SK-N-MC (cell line): ENCODE measurements at places on chromosomes 11 and 22.

- DNase-seq: no peak
These were observed 9.0 kb downstream of the PATZ1 start for GRCh38 chr22:31337178-31337577.

DNA sequence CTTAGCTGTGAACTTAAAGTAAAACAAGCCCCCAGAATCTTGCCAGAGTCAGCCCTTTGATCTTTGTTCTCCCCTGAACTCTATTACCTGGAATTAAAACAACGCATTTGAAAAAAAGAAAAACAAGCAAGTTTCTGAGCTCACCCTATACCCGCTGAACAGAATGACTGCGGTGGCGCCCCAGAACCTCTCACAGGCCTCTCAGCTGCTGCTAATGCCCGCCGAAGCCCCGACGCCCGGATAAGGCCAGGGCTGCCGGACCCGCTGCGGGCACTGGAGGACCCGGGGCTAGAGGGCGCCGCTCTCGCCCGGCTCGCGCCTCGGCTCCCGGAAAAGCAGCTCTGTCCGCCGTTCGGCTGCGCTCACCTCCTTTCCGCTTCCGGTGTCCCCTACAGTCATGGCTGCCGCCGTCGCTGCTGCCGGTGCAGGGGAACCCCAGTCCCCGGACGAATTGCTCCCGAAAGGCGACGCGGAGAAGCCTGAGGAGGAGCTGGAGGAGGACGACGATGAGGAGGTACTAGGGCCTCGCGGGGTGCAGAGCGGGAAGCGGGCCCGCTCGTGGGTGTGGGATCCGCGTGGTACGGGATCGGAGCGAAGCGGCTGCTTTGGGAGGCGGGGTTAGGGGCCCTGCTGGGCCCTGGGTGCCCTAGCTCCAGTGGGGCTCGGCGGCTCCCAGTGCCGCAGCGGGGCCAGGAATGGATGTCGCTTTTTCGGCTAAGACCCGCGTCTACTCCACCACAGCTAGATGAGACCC is at the start of gene TOMM22:
TOMM22 (plus strand) TSS at position 376 of the 754 bp plus-strand sequence; CDS start at position 398, 22 bp downstream.
- DNase-seq: no peak

DNA sequence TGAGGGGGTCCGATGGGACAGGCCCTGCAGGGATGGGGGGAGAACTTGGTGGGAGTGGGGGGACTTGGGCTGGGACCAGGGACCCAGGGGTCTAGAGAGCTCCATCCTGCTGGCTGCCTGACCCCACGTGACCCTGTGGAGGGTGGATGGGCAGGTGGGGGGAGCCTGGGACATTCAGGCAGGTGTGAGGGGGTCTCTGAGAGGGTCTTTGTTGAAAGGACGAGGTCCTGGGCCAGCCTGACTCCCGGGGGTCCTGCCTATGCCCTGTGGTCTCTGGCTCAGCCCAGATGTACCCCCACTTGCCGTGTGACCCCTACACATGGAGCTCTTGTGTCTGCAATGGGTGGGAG is 7.5 kb downstream of the LRRC56 start:
- no peak for DNase-seq

GRCh38 chr11:128172046-128172878 is 415.1 kb downstream of the ETS1 start:
- DNase-seq: peak; percentile 69

DNA sequence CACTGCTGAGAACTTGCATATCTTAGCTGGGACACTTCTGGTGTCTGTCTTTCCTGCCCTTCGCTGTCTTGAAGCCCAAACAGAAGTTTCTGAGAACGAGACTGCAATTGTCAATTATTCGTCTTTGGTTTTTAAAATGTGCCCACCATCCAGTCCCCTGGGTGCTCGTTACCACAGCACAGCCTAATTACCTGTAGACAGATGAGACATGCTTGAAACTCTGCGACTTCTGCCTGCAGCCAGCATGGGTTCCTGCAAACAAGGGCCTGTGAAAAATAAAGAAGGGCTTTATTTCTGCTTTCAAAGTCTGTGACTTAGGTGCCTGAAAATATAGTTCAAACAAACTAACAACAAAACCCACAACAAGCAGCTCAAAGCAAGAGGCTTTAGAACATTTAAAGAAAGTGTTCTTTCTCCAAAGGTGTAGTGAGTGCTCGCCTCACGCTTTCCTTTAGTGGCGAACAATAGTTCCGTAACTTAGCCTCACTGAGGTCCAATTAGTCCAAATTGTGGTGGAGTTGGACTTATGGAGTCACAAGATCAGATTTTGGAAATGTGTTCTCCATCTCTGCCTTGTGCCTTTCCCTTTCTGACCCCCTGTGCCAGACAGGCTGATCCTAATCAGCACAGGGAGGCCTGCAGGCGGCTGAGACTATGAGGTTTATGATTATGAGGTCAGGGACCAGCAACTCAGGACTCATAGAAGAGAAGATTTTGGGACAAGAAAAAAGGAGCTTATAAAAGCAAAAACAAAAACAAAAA is 20.4 kb upstream of the GRAMD1B start:
- no peak for DNase-seq

DNA sequence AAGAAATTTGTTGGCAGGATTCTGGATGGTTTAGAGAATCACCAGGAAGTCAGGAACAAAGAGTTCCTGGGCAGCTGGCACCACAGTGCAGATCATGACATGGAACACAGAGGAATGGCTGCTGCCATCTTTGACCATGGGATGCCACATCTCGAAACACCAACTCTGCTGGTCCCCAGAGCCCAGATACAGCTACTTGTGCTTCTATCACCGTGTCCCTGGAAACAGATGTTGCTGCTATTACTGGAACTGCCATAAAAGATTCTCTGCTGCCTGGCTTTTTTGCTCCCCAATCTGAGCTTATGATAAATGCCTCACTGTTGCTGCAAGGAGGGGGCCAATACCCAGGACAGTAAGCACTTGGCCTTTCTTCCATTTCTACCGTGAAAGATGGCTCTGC is 185.2 kb downstream of the CSNK2A3 start:
- no peak for DNase-seq

DNA sequence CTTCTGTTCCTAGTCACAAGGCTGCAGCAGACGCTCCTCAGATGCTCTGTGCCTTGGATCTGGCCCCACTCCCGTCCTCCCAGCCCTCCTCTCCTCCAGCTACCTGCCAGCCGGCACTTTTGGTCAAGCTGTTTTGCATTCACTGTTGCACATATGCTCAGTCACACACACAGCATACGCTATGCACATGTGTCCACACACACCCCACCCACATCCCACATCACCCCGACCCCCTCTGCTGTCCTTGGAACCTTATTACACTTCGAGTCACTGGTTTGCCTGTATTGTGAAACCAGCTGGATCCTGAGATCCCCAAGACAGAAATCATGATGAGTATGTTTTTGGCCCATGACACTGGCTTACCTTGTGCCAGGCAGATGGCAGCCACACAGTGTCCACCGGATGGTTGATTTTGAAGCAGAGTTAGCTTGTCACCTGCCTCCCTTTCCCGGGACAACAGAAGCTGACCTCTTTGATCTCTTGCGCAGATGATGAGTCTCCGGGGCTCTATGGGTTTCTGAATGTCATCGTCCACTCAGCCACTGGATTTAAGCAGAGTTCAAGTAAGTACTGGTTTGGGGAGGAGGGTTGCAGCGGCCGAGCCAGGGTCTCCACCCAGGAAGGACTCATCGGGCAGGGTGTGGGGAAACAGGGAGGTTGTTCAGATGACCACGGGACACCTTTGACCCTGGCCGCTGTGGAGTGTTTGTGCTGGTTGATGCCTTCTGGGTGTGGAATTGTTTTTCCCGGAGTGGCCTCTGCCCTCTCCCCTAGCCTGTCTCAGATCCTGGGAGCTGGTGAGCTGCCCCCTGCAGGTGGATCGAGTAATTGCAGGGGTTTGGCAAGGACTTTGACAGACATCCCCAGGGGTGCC is 109.8 kb downstream of the BCR start:
- DNase-seq: no peak

DNA sequence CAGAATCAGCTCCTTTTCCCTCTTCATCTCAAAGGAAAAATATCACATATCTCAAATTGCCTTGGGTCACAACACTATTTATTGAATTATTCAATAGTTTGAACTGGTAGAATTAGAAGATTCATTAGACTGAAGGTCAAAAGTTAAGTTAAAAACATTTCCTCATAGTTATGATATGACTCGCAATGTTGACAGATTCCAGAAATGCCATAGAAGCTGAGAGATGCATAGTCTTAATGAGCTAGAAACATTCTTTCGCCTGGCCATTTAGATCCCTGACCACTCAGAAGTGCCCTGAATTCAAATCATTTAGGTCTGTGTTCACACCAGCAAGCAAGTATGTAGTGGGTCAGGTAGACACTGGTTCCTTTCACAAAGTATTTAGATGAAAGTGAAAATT is 44.4 kb downstream of the FAT3 start:
- no peak for DNase-seq

GRCh38 chr11:69893631-69894030 is 74.4 kb upstream of the FGF3 start:
- no peak for DNase-seq

- DNase-seq: no peak
These were observed 12.2 kb downstream of the OR4D9 start for GRCh38 chr11:59523541-59523940.

DNA sequence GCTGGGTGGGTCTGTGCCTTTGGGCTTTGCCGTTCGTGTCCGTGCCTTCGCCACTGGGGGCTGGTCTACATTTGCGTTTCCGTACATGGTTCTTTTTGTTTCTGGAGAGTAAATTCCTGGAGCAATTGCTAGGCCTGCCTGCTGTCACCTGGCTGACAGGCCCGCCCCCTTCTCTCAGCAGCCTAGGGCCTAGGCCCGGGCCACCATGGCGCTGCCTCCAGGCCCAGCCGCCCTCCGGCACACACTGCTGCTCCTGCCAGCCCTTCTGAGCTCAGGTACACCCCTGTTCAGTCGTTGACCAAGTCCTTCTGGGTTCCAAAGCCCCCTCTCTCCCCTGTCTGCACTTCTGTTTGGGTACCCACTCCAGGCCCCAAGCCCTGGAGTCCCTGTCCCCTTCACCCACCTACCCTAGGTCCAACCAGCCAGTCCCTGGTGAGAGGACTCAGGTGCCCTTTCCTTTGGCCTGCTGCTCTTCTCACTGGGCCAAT is 649 bp downstream of the TMEM25 start:
- no peak for DNase-seq

DNA sequence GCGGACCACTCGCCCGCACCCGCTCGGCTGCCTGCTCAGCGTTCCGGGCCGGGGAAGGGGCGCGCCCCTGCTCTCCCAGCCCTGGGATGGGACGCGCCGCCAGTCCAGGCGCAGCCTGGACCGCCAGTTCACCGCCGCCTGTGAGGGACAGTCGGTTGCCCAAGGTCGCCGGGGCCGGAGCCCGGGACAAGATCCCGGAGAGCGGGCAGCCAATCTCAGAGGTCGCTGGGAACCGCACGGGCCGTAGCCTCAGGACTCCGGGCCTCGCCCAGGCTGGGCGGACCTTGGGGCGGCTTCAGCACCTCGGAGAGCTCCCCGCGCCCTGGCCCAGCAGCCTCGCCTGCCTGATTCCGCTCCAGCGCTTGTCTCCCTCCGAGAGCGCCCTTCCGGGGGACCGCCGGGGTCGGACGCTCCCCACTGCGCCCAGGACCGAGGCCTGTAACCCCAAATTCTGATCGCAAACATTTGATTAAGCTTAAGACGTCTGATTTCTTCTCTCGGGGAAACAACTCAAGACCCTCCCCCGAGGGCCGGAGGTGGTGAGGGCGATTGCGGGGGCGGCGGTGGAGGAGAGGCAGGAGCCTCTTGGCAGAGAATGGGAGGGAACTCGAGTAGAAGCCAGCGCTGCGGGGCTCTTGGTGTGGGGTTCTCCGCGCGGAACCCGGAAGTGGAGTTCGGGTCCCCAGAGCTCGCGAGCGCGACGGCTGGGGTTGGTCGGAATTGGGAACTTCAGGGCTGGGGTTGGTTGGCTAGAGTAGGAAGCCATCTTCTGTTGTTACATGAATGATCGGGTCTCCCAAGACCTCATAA is 1.1 kb upstream of the CHRM4 start:
- no peak for DNase-seq

DNA sequence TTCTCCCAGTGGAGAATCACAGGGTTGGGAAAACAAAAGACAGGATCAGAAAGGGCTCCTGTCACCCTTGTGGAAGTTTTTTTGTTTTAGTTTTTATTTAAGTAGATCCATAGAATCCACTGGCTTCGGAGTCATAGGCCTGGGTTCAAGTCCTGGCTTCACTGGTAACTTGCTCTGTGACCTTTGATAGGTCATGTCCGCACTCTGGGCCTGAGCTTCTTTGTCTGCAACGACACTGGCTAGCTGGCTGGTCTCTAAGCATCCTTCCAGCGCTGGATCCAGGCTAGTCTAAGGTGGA is 1.4 kb downstream of the ZFTA start:
- DNase-seq: no peak

DNA sequence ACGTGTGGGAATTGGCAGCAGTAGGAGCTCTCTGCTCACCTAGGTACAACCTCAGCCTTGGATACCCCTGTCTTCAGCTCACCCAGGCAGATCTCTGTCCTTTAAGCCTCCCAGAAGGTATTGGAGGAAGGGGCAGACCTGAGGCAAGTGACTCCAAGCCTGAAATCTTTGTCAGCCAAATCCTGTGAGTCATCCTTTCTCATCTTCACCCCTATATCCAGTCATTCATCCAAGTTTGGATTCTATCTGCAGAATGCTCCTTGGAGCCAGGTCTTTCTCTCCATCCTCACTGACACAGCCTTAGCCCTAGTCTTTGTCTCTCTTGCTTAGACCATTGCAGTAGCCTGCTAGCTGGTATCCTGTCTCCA is 10.4 kb upstream of the THY1 start:
- DNase-seq: no peak
